HT1080 (cell line): ENCODE measurements at places on chromosomes 4 and X. TPM values are rescaled to one million over a fixed set of nuclear protein-coding genes. Genes with fewer than 3 reads are reported as not detected.

GRCh38 chrX:107465932-107466620 lies 16.6 kb downstream of the FRMPD3 start:
- no peak for DNase-seq

DNA sequence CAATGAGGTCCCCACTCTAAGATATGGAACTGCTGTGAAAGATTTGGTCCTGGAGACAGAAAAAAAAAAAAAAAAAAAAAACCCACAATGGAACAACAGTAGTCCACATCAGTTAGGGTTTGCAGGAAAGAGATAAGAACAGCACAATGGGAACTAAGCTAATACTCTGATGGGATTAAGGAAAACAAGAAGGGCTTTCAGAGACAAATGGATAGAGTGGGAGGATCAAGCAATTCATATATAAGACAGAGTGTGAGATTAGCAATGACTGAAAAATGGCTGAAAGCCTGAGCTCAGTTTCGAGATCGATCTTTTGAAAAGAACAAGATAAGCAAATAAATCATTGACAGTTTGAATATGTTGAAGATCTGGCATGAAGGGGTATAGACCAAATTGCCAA lies 188.4 kb upstream of the TRPC5 start:
- no peak for DNase-seq

DNA sequence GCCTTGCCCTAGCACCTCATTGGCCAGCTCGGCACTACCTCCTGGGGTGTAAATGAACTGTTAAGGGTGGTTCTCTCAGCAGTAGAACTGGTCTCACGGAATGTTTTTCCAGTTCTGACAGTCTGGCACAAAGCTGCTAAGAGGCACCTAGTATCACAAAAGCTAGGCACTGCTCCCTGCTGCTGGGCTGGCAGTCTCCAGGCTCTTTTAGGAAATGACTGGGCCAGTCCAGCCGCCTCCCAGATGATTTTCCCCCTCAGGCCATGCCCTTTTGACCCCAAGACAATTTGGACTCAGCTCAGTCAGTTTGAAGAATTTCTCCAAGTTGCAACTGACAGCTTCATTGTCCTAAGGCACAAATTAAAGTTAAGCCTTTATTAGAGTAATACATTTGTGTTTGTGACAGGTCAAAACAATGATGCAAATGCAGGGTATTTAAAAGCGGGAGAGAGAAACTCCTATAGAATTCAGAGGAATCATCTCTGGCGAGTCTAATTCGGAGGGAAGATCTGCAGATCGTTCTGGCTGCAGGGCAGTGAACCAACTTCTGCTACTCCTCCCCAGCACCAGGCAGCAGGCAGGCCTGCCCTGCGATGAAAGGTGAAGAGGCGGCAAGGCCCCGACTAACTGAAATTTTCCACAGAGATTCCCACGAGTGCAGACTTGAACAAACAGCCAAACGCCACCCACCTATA lies 7.9 kb downstream of the FRMD7 start:
- no peak for DNase-seq

The ATP1B4 gene
- not detected in 2 replicates for total RNA-seq

The ENAM gene
- 0.20 TPM in 1 of 2 replicates, not detected in the other for total RNA-seq

The RTL5 gene
- total RNA-seq: not detected in 2 replicates

The ETDA gene
- total RNA-seq: 0.16 TPM in 1 of 2 replicates, not detected in the other
